ENCODE measurements at places on chromosomes 6 and 20.

DNA sequence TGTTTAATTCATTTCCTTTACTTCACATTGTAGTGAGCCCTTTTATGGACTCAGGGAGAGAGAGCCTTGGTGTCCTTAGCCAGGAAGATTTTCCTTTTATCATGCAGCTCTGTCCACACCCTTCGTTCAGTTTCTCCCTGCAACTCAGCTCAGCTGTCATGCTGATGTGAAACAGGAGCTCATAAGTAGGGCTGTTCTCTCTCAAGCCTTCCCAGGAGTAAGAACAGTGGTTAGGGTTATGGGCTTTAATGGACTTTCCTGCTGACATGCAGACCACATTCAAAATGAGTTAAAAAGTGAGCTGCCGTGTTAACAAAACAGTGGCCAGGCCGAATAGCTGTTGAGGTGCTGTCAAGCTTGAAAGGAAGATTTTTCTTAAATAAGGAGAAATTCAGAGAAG lies 104.1 kb downstream of the BCKDHB start:
- DNase-seq, result no peak

- DNase-seq, result no peak
Observed at GRCh38 chr20:14576196-14576877, 238.9 kb upstream of the FLRT3 start.

- no peak for DNase-seq
Observed at GRCh38 chr20:19016140-19016497, 196.3 kb upstream of the SLC24A3 start.

- DNase-seq, result no peak
Observed at GRCh38 chr20:10385850-10386544, 48.0 kb downstream of the MKKS start.

DNA sequence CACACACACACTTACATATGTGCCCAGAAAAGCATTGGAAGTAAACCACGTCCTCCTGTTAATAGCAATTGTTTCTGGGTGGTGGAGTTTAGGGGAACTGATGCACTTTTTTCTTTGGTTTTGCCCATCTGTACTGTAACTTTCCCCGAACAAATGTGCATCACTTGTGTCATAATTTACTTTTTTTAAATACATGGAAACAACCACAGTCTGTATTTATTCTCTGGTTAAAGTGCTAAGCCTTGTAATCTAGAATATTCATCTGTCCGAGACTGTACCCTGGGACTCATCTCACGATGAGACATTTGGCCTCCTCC lies 61.5 kb upstream of the CD93 start:
- no peak for DNase-seq

DNA sequence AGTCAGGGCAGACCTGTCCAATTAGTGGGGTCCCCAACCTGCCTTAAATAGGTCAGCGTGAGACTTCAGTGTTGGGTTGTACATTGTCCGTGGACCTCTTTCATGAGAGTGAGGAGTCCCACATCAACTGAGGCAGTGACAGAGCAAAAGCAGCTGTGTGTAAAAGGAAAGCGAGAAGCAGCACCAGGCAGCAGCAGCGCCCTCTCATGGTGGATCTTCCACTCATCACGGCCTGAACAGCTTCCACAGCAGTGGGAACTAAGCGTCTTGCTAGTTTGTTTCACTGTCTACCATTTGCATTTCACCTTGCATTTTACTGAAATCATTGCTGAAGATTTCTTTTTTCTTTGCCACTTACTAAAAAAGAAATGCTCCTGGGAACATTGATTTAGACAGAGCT lies 333.8 kb downstream of the PKHD1 start:
- no peak for DNase-seq

Data from activated T-cell treated with anti-CD3 and anti-CD28 coated beads for 4 hours (primary cell).